Occipital lobe (tissue), 3 donors: ENCODE measurements at places on chromosomes 11 and 22.
A peak's percentile ranks its signal among the peaks of the same experiment; 100 is the strongest.

- peak; percentile 40 for DNase-seq
Measured at GRCh38 chr11:66981976-66982578, 7.0 kb downstream of the C11orf86 start.

GRCh38 chr11:5449023-5449422, at the start of gene OR51I2:
OR51I2 (plus strand) TSS chr11:5449323; CDS start chr11:5453489, 4,166 bp downstream.
- no peak for DNase-seq

GRCh38 chr11:122422682-122423081, 232.8 kb upstream of the UBASH3B start:
- DNase-seq, result no peak

GRCh38 chr11:109946322-109946846, 146.8 kb upstream of the ZC3H12C start:
- DNase-seq, result peak; percentile 67

- no peak for DNase-seq
Measured at GRCh38 chr22:41343717-41344116, 38.0 kb upstream of the TEF start.

DNA sequence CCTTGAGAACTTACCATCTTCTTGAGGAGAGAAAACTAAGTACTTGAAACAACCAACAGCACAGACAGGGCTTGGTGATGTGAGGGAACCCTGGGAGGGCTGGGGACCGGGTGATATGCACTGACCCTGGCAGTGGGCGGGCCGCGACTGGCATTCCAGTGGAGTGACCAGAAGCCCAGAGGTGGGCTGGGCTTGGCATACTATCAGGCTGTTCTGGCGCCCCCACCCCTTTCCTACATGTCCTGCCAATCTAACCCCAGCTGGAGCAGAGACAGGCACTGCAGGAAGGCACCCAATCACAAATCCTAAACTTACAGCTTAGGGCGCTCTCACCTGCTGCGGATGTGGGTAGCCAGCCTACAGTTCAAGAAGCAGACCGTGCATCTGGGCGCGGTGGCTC, 54.0 kb upstream of the GCAT start:
- no peak for DNase-seq

DNA sequence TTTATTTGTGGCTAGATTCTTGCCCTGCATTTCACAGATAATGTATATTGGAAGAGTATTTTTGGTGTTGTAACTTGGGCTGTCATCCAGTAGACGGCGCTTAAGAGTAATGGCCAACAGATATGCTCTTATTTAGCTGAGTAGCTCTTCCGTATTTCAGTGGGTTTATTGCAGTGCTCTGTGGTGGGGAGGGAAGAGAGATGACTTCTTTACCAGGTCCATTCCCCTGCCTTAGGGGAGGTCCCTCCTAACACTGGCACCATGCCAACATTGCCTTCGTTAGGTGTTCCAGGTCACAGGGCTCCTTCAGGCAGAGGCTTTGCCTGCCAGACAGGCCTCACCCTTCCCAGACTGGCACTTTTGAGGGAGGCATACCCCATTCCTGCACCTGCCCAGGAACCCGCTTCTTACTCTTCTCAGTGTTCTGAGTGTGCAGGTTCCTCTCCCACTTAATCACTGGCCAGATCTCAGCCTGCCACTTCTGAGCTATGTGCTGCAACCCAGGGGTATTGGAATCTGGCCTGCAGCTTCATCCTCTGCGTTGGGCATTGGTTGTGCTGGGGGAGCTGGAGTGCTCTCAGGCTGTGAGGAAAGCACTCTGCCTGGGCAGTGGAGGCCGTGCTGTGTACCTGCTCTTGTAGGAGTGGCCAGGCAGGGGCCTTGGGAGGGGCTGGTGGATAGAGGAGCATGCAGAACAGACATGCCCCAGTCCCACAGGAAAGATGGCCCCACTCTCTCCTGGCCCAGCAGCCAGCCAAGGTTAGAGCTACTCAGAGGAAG, 29.4 kb upstream of the SLN start:
- no peak for DNase-seq

DNA sequence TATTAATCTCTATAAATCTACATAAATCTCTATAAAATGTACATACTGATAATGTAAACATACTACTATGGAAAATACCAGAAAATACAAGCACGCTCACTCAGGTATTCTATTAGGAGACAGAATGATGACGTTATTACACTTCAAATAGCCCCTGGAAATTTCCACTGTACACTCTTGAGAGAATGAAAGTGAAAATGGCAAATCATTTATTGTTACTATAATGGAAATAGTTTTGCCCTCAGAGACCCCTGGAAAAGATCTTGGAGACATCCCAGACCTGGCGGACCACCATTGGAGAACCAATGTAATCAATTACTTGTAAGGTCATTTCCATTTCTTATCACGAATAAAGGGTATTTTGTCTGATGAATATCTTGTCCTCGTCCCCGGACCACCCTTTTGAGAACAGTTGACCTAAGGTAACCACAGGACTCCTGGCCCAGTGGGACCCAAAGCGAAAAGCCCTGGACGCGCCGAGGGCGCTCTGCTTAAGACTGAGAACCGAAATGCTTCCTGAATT, 509 bp upstream of the PRRG4 start:
- no peak for DNase-seq

DNA sequence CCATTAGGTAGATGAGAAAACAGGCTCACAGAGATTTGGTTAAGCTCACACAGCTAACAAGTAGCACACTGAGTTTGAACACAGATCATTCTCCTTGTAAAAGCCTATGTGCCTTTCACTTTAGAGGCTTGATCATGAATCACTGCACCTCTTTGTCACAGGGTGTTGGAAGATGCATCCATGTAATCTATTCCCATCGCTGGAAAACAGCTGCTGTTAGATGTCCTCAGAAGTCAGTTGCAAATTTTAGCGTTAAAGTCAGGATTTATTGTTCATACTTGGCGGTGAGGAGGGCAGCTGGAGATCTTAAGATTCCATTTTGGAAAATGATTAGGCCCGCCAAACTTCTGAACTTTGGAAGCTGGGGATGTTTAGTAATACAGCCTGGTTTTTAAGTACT, 2.6 kb downstream of the CNTF start:
- DNase-seq, result no peak

DNA sequence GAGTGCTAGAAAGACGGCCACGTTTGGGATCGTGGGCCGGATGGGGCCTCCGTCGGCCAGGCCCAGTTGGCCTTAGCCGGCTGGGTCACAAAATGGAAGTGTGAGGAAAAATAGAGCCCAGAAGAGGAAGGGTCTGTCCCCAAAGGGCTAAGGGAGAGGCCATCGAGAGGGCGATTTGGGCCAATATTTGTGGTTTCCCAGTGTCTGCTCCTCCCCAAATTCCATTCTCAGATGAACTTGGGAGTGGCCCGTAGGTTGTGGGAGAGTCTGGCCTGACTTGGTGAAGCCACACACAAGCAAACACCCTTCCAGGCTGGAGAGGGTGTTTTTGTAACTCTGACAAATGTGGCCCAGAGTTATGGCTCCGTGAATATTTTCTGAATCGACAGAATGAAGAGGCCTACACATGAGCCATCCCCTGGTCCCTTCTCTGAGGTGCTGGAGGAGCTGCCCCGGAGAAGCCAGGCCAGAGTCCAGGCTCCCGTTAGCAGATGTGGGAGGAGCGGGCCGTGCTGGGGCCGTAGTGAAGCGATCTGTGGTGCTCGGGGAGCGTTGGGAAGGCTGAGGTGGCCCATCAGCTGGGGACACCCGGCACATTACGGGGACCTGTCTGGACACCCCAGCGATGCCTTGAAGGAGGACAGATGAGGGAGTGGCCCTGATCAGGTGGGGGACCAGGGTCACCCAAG, 73.5 kb upstream of the PPARA start:
- no peak for DNase-seq

DNA sequence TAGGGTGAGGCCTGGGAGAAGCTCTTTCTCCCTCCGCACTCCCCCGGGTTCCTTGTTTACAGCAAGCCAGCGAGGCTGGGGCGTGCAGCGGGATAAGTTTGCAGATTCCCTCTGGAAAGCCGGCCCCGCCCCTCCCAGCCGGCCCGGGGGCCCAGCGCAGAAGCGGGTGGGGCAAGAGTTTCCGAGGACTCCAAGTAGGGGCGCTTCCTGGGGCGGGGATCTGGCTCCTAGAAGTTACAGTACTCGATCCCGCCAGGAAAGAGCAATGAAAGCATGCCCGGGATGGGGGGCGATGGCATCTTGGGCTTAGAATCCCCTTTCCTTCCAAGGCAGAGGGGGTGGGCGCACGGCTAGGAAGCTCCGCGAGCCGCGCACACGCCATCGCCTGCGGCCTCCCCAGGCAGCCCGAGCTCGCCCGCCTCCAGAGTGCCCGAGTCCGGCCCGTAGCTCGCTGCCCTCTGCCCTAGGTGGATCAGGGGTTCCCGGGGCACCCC, 385 bp downstream of the TST start:
- no peak for DNase-seq

DNA sequence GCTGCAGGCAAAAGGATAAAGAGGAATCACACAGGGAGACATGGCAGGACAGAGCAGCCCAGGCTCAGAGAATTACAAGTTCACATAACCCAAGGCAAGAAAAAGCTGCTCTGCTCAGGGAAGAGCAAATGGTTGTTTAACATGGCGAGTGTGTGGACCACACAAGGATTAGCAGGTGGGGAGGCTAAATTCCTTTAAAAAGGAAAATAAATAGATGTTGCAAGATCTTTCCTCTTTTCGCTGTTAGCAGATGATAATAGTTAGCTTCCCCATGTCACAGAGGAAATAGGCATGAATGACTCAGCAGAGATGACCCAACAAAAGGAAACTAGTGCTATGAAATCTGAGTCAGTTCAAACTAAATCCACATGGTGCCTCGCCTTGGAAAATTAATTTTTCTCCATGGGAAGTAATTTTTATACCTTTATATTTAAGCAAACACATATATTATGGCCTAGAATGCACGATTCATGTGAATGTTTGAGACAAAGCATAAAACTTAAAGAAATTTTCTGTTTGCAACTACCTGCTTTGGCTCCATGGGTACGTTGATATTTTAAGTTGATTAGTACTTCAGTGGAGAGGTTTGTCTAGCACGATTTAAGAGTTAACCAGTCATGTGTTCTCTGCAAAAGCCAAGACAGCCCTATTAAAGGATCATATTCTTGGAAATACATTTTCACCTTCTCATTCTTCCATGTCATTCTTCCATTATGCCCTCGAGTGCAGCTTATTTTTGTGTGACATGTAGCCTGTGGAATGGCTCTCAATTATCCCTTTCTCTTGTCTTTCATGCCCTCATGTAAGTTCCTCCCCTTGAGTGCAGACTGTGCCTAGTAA, 38.5 kb upstream of the FJX1 start:
- DNase-seq, result no peak

DNA sequence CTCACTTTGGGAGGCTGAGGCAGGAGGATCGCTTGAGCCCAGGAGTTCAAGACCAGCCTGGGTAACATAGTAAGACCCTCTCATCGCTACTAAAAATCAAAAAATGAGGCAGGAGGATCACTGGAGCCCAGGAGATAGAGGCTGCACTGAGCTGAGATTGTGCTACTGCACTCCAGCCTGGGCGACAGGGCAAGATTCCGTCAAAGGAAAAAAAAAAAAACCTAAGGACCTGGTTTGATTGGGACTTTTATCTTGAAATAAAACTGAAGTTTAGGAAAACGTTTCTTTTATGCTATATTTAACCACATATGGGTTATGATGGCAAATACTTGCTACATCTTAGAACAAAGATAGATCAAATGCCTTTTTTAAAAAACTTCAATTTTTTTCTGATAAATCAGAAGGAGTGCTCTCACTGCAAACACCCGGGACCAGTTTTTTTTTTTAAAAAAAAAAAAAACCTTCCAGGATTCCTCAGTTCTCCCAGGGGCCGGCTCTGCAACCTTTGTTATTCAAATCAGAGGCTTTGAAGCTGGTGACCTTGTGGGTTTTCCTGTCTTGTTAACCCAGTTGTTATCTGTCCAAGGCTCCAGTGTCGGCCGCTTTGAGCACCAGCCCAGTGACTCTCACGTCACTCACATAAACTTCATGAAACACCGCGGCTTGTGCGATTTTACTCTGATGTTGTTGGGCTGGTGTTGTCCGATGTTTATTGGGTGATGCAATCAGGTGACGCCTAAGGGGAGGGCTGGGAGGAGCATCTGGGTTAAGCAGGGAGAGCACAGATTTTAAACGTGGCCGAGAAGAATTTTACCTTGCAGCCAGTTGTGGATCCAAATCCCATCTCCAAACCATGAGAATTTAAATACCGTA, 24.7 kb upstream of the SLC22A12 start:
- DNase-seq, result no peak

GRCh38 chr11:124919898-124920297, 848 bp downstream of the HEPN1 start:
- no peak for DNase-seq

GRCh38 chr22:22507743-22508273, 734 bp downstream of the ZNF280B start:
- no peak for DNase-seq

GRCh38 chr22:24517446-24517845, 22.3 kb downstream of the UPB1 start:
- DNase-seq, result no peak

GRCh38 chr22:37503850-37504249, 15.4 kb downstream of the CARD10 start:
- no peak for DNase-seq

DNA sequence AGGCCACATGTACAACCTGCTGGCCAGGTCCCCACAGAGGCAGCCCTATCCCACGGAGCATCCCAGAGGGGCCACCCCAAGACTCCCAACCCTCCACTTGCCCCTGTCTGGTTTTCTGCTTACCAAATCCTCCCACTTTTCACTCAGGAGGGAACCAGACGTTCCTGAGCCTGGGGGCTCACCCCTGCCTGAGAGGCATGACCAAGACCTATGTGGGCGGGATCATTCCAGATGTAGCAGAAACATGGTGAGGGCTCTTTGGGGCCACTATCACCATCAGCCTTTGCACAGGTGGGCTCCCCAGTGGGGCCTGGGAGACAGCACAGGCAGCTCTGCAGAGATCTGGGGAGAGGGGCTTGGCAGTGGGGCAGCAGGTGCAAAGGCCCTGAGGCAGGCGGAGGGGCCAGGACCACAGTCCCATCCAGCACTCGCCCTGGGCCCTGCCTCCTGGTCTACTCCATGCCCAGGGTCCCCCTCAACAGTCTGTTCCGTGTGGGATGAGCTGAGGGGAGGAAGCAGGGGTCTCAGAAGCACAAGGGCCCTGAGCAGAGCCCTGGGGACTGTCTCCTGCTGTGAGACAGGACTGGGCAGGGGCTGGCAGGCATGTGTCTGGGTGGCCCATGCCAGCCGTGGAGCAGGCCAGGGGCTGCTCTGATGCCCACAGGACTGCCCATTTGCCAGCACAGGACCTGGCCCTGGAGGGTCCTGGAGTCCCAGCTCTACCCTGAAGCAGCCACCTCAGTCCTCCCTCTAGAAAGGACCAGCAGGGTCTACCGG, 9.4 kb downstream of the PIM3 start:
- DNase-seq, result no peak

DNA sequence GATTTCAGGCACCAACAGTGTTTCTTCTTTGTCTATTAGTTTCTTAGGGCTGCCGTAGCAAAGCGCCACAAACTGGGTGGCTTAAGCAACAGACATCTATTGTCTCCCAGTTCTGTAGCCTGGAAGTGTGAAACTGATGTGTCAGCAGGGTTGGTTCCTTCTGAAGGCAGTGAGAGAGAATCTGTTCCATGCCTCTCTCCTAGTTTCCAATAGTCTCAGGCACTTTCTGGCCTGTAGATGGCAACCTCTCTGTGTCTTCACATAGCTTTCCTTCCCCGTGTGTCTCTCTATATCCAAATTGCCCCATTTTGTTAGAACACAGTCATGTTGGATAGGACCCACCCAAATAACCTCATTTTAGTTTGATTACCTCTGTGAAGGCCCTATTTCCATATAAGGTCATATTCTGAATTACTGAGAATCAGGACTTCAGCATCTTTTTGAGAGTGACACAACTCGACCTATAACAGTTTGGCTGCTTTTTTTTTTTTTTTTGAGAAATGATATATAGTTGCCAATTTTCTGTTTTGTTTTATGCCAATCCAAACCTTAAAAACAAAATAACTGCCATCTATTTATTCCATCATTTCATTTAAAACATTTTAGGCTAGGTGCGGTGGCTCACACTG, 108.2 kb downstream of the SLC36A4 start:
- no peak for DNase-seq
